Fibroblast of lung (primary cell): ENCODE measurements at places on chromosomes 2 and 18. TPM values are rescaled to one million over a fixed set of nuclear protein-coding genes. Genes with fewer than 3 reads are reported as not detected.

The APCDD1 gene
- 4.9 and 17.3 TPM in 2 replicates for total RNA-seq

The REEP1 gene
- not detected in 2 replicates for total RNA-seq

The DNAJC5G gene
- not detected in 2 replicates for total RNA-seq

The FARP2 gene
- 28.2 and 29.3 TPM in 2 replicates for total RNA-seq

The SERPINB2 gene
- total RNA-seq: 3.9 and 12.1 TPM in 2 replicates

The SERTAD2 gene
- 8.0 and 15.2 TPM in 2 replicates for total RNA-seq

The HDHD2 gene
- 15.0 and 15.7 TPM in 2 replicates for total RNA-seq

The VSNL1 gene
- total RNA-seq: 1.2 and 1.3 TPM in 2 replicates

- DNase-seq: no peak
Measured at GRCh38 chr2:184517402-184517801, 80.9 kb upstream of the ZNF804A start.

DNA sequence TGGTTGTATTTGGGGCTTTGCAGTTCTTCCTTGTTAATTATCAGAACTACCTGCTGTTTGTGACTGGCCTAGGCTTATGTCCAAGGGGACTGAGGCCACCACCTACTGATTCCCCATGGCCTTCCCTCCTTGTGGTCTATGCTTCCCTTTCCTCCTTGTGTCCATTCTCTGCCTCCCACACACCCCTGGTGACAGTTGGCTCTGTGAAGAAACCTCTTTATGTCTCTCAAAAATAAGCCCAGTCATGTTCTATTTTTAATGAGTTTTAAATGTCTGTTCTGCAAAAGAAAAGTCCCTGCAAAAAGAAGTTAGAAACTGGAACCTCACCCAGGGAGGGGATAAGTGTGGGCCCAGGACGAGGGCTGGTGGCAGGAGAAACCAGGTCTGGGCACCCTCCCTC is 105.0 kb downstream of the SMC6 start:
- DNase-seq: no peak

DNA sequence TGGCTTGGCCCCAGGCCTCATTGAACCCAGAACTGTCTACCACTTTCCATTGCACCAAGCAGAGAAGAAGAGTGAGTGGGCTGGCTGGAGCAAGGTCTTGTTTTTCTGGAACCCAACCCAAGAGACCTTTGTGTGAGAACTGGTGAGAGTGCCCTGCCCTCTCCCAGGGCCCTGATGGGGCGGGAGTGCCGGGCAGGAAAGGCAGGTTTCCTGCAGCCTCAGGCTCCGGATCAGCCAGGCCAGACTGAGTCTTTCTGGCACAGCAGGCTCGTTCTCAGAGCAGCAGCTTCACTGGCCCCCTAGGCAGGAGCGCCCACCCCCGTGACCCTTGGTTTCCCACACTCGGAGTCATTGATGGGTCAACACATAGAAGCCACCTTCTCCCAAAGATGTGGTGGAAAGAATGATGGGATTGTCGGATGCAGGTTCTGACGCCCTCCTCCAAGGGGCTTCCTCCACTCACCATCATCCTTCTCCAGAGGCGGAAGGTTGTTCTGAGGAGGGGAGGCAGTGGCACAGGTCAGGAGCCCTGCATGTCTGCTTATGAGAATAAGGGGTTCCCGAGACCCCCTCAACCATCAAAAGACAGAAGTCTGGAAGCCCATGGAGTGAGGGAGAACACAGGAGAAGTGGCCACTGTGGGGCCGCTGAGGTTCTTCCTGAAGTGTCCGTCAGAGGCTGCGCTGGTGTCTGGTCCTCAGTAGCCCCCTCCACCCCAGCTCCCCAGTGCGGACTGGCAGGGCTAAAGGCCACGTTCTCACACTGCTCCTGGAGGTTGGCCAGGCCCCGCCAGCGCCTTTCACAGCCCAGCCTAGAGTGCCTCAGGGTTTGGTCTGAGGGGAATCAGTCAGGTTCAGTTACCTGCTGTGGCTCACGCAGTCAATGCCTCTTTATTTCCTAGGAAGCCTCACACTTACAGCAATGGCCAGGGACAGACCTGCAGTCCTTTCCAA is 62.8 kb upstream of the LAPTM4A start:
- no peak for DNase-seq

- no peak for DNase-seq
Measured at GRCh38 chr2:160254189-160254762, 54.2 kb upstream of the ITGB6 start.

DNA sequence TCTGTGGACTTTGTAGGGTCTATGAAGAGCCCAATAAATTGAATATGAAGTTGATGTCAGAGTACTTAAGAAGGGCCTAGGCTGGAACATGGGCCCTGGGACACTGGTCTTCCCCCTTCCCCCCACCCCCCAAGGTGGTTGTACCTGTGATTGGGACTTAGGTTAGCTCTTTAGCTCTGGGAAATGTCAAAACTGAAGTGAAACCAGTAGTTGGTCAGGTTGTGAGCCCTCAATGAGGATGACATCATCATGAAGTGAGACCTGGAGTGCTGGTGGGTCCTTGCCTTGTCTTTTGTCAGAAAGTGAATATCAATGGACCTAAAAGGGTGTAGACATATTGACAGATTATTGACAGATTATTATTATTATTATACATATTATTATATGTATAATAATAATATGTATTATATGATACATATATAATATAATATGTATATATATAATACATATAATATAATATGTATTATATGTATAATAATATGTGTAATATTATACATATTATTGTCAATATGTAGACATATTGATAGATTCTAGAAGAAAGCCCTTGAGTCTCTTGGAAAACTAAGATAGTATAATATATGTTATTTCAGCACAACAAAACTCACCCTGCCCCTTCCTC is 5.4 kb downstream of the MARS2 start:
- DNase-seq: no peak

GRCh38 chr2:61335187-61335586 is 135.7 kb downstream of the USP34 start:
- peak; percentile 57 for DNase-seq

DNA sequence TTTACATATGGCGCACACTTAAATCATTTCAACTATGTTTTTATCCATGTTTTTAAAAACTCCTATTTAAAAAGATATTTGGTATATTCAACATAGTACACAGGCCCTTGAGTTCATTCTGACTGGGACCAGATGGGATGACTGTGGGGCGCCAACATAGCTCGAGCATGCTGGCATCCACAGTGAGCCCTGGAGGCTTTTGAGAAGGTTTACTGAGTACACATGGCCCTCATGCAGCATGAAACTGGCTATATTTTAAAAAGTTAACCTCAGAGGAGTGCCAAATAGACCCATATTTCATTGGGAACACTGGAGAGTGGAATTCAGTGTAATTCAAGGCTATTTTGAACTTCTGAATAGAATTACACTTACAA is 83.6 kb downstream of the CCDC85A start:
- DNase-seq: no peak

DNA sequence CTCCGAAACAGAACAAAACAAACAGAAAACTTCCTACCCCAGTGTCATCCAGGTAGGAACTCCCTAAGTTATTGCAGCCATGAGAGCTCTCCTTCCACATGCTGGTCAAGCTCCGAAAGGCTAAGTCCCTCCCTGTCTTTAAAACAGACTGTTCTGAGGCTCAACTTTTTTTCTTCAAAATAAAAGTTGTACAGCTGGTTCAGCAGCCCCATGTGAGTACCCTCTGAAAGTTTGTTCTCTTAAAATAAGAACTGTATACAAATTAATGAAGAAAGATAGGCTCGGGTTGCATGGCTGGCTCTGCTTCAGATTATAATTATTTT is at the start of gene PDE1A:
Gene PDE1A (minus strand): TSS at position 119 of the 323 bp plus-strand sequence.
- DNase-seq: no peak

GRCh38 chr18:50429207-50429948 is 54.5 kb downstream of the SKA1 start:
- DNase-seq: no peak

- DNase-seq: peak; percentile 9
Measured at GRCh38 chr18:43396266-43396665, 119.0 kb upstream of the SYT4 start.

DNA sequence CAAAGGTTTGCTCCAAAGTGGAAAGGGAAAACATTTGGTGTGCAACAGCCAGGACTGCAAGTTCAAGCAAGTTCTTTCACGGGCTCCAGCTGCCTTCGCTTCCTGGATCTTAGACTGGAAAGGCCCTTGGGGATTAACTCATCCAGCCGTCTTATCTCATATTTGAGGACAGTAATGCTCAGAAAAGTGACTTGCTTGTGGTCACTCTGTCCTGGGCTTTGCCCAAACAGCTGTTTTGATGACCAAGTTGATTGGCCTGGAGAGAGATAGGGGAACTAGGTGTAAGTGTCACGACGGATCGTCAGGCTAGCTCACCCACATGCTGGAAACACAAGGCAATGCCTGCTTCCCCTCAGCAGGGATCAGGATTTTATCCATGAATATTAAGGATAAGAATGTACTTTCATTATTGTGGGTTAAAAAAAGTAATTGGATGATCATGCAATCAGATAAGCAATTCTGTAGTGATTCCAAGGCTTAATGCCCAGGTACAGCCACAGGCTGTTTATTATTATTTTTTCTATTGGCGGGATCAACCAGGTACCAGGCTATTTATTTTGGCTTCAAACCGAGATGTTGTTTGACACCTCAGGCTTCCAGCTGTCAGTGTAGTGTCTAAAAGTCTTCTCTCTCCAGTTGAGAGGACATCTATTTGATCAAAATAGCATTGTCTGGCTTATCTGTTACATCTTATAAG is 162.5 kb upstream of the EPAS1 start:
- DNase-seq: peak; percentile 76

- DNase-seq: no peak
Measured at GRCh38 chr2:96831679-96832078, 12.1 kb downstream of the ANKRD23 start.

DNA sequence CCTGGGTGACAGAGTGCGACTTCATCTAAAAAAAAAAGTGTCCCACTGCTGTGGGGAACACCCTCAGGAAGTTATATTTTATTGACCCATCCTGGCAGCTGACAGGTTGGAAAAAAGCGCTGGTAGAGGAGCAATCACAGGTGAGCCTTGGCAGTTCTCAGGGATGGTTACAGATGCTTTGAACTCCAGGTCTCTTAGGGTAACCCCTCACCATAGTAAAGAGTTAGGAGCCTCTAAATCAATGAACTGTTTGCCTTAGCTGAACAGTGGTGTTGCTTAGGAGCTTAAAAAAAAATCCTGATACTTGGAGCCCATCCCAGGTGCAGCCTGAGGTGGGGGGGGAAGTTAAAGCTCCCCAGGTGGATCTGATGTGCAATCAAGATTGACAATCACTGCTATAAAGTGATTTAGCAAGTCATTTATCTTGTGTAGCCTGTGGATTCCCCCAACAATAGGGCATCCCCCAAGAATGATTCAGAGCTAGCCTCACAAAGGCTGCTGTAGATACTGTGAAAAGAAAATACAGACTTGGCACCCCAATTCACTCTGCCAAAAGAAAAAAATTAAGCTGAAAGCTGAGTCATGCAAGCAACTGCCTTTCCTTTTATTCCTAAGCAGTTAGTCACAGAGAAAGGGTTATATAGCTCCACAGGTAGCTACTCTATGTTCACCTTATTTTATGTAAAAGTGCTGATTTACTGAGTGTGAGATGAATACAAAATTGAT is 14.8 kb downstream of the SLC16A14 start:
- DNase-seq: peak; percentile 19

DNA sequence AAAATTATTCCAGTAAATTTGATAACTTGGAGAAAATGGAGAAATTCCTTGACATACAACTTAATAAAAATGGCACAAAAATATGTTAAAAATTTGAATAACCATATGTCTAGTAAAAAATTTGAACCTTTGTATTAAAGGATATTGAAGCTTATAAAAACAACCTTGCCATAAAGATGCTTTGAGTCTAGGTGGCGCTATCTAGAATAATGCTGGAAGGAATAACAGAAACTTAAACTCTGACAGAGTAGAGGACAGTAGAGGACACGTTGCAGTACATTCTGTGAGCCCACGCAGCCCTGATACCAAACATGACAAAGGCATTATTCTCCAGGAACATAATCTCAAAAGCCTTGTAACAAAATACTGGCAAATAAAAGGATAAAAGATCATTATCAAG is 44.7 kb upstream of the ALKAL2 start:
- DNase-seq: no peak

- DNase-seq: no peak
Measured at GRCh38 chr18:48073211-48073930, 142.9 kb upstream of the SMAD2 start.

- DNase-seq: peak; percentile 84
Measured at GRCh38 chr2:42618972-42619371, 50.5 kb downstream of the MTA3 start.

DNA sequence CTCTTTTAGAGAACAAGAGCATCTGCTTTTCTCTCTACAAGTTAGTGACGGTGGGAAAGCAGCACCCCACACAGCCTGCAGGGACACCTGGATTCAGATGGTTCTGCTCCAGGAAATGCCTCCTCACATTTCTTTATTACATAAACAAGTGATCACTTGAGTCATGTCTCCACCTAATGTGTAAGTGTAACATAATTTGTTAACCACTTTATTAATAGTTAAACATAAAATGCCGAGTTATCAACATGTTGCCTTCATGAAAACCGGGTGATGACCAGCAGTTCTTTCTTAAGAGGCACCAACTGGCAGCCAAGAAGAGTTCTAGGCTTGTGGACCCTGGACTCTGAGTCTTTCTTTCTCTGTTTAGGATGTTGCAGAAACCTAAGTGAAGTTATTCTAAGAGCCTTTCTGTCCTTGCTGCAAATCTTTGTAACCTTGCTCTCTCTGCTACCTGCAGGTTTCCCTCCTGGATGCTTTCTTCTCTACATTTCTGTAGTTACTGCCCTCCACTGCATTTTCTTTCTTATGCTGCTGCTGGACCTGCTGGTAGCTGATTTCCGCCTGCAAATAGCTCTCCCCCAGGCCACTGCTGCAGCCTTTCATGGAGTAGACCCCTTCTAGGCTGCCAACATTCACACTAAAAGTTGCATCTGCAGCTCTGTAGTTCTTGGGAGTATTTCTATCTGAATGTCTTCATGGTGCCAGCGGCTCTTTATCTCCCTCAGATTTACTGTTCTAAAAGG is 24.3 kb downstream of the UPP2 start:
- DNase-seq: no peak

- DNase-seq: no peak
Measured at GRCh38 chr2:237445611-237446337, 31.8 kb upstream of the COL6A3 start.

GRCh38 chr2:95261602-95262001 is 12.6 kb upstream of the PROM2 start:
- no peak for DNase-seq
